Stimulated activated CD8-positive, alpha-beta memory T cell treated with anti-CD3 and anti-CD28 coated beads, Interleukin-15, amount 100 ng/mL, for 24 hours (primary cell): ENCODE measurements at places on chromosomes 7 and 10.

DNA sequence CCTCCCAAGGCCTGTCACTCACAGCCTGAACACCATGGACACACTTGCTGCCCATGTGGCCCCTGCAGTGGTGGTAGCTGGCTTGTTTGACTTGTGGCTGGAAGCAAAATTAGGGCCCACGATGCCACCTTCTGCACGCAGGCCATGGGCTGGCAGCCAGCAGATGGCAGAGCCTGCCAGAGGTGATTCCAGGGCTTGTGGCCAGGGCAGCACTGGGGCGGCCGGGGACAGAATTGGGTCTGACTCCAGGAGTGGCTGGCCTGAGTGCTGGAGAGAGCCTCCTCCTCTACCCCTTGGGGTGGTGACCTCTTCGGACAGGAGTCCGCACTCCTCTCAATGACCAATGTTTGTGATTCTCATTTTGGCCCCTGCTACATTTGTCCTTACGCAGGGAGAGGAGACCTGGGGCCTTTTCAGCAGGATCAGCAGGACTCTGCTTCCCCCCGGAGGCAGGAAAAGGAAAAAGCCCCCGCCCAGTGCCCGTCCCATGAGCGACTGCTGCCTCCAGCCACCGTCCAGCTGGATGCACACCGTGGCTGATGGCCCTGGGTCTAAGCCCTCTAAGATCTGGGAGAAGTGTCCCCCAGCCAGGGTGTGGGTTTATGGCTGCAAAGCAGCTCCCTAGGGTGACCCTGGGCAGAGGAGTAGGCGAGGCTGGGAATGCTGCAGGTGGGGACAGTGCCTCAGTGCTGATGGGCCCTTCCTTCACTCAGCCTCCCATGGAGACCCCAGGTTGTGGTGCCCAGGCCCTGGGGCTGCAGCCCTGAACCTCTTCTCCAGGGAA is 26.5 kb downstream of the DNAJB12 start:
- DNase-seq: no peak

DNA sequence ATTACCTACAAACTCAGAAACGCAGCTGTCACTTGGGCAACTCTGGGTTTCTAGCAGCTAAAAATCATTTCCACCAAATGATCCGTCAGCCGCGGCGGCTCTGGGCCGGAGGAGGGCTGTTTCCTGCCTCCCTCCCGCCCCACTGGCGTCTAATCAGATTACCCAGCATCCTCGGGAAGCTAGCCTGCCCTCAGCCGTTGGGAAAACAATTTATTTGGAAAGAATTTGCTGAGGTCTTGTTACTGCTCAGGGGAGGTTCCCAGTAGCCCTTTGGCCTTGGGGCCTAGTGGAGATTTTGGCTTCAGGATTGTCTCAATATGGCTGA is 65.0 kb upstream of the ADGRA1 start:
- no peak for DNase-seq

GRCh38 chr7:105316578-105317344 is 72.0 kb downstream of the SRPK2 start:
- DNase-seq: no peak

DNA sequence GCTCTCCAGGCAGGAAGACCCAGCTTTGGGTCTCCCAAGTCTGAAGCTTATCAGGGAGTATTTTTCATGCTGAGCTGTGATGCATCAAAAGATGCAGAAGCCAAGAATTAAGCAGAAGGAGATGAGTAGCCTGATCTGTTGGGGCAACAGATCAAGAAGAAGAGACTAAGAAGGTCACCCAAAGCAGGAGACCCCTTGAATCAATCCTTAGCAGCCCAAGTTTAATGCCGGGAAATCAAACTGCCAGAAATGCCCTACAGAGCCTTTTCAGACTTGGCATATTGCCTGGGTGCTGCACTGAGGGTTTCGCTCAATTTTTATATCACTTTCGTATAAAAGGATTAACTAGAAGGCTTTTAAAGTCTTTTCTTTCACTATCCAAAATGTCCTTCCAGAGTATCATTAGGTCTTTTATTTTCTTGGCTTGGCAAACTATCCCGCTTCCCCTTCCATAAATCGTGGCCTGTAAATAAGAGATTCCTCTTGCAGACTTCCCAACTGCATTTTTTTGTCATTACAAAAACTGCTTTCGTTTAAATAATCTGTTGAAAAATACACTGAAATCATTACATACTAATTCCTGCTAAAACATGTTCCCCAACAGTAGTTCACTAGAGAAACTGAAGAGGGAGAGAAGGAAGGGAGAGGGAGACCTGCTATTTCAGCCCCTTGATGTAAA is 49.0 kb upstream of the STK17A start:
- no peak for DNase-seq

DNA sequence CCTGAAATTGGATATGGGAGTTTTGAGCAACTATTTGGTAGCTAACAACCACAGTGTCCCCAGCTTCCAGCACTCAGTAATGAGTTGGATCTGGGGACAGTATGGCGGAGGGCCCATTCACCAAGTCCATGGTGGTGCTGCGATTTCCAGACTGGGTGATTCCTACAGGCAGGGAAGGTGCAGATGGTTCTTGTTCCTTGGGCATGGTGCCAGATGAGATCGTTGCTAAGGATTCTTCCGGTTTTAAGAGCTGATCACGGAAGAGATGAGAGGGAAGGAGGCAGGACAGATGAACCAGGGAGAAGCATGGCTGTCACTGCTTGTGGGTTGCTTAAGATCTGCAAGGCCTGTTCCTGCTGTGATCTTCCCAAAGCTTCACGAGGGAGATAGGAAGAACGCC is 380.3 kb downstream of the TCERG1L start:
- DNase-seq: no peak

- DNase-seq: no peak
Observed at GRCh38 chr10:30639946-30640786, 10.6 kb upstream of the LYZL2 start.

GRCh38 chr7:112112822-112113255 is 93.4 kb downstream of the DOCK4 start:
- no peak for DNase-seq

- no peak for DNase-seq
Observed at GRCh38 chr10:7625836-7626235, 40.9 kb downstream of the ITIH5 start.

DNA sequence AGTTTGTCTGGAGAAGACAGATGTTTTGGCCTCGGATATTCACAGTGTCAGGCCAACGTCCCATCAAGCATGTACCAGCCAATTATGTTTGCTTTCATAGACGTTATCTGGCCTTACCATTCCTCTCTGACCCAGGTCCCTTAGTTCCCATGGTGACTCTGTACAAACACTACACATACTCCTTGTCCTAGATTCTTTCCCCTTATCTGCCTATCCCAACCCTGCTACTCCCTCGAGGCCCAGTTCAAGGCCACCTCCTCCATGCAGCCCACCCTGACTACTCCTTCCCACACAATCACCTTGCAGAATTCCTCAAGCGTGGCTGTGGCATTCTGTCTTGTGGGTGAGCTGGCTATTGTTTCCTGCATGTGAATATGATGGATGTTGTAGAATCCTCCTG is 155.2 kb downstream of the PRKAG2 start:
- no peak for DNase-seq

GRCh38 chr10:91758303-91759146 is 39.7 kb upstream of the TNKS2 start:
- DNase-seq: no peak

DNA sequence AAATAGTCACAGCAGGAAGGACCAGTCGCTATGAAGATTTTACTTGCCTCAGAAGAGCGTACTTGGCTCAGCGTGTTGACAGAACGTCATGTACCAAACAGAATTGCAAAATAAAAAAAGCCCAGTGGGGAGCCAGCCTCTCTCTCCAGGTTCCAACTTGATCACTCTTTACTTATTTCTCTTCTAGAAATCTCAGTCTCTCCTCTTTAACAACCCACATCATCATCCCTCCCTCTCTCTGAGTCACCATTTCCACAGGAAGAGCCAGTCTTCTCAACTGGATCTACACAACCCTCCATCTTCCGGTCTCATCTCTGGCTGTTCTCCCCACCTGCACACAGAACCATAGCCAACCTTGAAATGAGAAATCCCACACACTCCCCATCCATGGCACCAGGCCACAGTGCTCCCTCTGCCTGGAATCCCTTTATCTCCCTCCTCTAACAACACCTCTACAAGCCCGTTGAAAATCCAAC is 718.3 kb downstream of the GRID1 start:
- DNase-seq: no peak

DNA sequence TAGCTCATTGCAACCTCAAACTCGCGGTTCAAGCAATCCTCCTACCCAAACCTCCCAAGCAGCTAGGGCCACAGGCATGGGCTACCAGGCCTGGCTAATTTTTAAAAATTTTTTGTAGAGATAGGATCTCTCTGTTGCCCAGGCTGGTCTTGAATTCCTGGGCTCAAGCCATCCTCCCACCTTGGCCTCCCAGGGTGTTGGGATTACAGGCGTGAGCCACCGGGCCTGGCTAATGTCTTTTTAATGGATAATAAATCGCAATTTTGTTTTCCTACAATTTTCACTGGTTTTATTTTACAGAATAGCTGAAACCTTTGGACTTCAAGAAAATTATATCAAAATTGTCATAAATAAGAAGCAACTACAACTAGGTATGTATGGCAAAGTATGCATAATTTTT is 10.9 kb downstream of the NUB1 start:
- no peak for DNase-seq

- no peak for DNase-seq
Observed at GRCh38 chr7:23332910-23333612, 33.9 kb downstream of the MALSU1 start.

DNA sequence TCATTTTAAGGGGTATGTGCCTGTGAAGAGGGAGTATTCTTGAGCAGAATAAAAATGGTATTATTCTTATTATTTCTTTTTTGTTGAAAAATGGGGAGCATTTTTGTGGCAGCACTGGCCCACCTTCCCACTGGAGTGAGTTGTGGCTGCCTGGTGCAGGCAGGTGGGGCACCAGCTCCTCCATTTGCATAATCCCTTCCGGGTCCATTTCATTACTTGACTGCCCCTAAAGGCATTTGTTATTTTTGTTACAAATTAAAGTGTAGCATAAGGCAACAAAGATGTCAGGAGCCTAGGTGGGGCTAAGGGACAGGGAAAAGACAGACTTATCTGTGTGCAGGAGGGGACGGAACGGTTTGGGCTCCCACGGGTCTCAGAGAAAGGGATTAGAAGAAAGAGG is 26.8 kb downstream of the GOLGA7B start:
- DNase-seq: no peak

DNA sequence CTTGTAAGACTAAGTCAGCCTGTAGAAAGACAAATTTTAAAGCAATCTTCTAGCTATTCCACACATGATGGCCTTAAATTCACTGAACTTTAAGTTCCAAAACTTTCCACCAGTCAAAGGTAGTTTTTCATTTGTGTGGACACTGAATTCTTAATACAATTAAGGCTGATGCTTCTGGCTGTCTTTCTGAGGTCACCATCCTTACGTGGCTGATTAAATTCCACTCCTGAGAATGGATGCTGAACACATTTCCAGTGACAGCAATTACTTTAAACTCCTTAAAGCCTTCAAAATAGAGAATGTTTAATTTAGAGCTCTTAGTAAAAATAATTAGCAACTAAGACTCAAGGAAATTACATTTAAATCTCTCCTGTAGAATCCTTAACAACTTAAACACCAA is 142.6 kb upstream of the COL1A2 start:
- DNase-seq: no peak

DNA sequence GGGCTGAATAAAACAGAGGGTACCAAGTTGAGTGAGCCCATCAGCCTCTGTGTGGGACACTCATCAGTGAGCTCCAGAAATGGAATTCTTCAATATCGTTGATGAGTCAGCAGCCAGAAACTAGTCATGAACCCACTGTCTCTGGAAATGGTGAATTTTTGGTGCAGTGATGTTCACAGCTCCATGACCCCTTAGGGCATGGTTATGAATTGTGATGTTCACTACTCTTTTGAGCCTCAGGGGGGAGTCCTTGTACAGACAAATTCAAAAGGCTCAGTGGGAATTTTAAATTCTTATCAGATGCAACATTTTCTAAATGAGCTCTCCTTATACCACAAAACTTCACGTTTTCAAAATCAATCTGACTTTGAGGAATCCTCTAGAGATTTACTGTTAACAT is 335.7 kb downstream of the PHTF2 start:
- no peak for DNase-seq

DNA sequence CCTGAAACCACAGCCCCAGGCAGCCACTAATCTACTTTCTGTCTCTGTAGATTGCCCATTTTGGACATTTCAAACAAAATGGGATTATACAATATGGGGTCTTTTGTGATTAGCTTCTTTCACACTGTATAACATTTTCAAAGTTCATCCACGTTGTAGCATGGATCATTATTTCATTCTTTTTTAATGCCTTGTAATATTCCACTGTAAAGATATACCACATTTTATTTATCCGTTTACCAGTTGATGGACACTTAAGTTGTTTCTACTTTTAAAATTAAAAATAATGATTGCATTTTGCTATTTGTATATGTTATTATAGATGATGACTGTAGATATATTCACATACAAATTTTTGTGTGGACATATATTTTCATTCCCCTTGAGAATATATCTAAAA is 60.7 kb downstream of the CUBN start:
- DNase-seq: no peak

GRCh38 chr10:3619241-3619640 is 165.8 kb downstream of the KLF6 start:
- no peak for DNase-seq

DNA sequence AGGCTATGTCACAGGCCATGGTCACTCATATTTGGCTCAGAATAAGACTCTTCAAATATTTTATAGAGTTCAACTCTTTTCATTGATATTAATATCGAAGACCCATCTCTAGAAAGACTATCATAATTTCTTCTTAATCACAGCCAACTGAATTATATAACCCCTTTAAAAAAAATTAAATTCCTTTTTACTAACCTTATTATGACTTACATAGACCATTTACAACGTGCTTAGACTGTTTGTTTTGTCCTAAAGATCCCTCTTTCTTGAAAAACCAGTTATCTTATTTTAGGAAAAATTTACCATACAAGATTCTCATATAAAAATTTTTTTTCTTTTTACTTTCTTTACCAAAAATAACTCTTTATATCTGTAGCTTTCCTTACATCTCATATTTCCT is 10.2 kb upstream of the TMEM254 start:
- no peak for DNase-seq

GRCh38 chr10:25661632-25662031 is 272.4 kb upstream of the MYO3A start:
- DNase-seq: no peak

- no peak for DNase-seq
Observed at GRCh38 chr10:102384053-102384452, 11.5 kb upstream of the NFKB2 start.

GRCh38 chr7:150941351-150942000 is 36.6 kb downstream of the KCNH2 start:
- DNase-seq: no peak

GRCh38 chr10:128519581-128519980 is 393.4 kb upstream of the MKI67 start:
- DNase-seq: no peak

DNA sequence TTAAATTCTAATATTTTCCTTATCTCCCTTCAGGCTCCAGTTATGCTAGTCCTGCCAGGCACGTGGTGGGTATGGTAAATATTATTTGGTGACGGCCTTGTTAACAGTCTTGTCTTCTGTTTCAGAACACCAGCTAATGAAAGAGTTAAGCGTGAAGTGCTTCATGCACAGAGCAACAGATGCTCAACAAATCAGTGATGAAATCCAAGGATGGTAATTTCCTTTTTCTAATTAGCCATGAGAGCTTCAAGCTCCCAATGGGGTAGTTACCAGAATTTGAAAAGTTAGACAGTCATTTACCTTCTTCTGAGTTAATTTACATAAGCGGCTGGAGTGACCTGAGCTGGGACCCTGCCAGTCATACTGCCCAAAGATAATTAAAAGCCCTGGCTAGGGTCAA is 1.9 kb upstream of the OTUD1 start:
- no peak for DNase-seq
